ENCODE measurements at places on chromosomes 16 and 17.

DNA sequence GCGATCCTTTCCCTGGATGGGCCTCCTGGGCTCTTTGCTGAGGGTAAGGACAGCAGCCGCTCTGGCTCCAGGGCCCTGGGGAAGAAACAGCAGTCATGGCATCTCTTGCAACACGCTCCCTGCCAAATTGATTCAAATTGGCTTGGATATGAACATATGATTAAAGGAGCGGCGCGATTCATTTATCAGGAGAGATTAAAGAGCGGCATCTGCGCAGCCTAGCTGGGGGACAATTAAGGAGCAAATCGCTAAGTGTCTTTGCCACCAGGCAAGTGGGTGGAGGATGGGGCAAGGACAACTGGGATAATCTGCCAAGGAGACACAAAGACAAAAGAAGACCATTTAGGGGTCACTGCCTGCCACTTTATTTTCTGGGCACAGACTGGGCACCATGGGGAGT, 27.8 kb downstream of the PIPOX start:
- peak; percentile 97 for DNase-seq

- no peak for DNase-seq
Measured at GRCh38 chr17:75494326-75494877, 20.9 kb downstream of the CASKIN2 start.

- no peak for DNase-seq
Measured at GRCh38 chr17:60959696-60960095, 282.0 kb downstream of the BCAS3 start.

DNA sequence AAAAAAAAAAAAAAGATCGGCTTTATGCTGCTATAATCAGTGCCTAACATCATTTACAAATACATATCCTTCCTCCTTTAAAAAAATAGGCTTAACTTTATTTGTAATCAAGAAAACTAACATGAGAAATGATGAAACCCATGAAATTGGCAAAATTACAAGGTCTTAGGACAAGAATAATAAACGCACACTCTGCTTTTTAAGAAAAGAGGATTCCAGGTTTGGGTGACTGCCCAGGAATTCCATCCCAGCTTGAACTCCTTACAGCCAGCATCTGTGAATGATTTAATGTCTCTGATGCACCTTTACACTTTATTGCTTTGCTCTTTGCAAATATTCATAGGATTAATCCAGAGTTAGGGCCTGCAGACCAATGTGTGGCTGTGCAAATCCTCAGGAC, 196.0 kb downstream of the CBLN1 start:
- DNase-seq: no peak

GRCh38 chr17:76966486-76967181, 98.4 kb downstream of the MGAT5B start:
- no peak for DNase-seq

DNA sequence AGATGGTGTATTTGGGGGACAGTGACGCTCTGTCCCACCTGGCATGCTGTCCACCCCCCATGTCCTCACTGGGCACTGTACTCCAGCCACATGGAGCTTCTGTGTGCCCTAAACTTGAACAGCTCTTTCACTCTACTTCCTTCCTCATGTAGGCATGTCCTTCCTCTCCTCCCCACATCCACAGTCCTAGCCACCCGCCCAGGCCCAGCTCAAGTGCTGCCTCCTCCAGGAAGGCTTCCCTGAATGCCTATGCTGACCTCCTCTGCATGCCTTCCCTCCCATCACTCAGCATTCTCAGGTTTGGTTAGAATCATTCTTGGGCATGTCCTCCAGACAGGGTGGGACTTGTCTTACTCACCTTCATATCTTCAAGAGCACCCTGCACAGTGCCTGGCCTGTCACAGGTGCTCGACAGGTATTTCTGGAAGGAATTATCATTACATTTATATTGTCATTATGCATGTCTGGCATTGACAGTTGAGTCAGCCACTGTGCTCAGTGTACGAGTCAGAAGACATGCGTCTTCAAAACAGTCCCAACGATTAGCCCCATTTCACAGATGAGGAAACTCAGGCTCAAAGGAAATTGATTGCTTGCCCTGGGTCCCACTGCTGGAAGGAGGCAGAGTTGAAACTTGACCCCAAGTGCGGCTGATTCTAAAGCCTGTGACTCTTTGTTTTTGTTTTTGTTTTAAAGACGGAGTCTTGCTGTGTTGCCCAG, 42.1 kb upstream of the TOB1 start:
- no peak for DNase-seq

DNA sequence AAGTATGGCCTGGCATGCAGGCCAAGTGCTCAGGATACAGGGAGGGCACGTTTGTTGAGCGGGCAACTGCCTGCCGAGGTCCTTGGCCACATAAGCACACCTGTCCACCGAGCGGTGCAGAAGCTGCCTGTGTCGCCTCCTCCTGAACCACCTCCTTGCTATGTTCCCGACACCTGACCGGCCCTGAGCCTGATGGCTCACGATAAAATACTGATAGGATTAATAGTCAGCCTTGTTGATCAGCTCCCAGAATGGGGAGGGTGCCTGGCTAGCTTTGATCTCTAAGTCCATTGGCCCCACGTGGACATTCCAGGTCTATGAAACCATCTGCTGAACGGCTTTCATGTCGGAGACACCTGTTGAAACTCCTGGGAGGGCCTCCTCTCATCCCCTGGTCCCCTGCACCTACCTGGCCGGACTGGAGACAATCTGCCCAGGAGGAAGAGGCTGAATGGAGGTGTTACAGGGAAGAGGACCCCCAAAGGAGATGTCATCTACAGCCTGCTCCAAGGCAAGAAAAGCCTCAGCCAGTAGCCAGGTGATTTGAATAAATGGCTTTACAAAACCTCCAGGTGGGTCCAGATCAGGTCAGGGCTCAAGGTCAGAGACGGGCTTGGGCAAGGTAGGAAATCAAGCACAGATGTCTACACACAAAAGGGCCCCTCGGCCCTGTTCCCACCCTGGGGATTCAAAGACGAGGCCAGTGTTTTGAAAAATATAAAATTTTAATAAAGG, 33.4 kb downstream of the AXIN2 start:
- no peak for DNase-seq

DNA sequence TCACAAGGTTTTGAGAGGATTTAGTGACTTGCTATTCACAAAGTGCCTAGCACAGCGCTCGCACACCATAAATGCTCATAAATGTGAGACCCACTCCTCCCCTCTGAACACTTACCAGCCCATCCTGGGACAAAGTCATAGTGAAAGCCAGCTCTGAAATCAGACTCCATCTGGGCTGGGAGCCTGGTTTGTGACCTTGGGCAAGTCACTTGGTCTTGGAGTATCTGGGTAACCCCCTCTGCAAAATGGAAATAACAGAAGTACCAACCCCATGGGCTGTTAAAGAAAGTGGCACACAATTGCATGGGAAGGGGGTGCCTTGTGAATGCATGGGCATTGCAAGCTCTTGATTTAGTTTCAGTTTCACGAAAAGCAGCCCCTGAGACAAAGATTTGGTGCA, 104.7 kb upstream of the CDH5 start:
- DNase-seq: no peak

DNA sequence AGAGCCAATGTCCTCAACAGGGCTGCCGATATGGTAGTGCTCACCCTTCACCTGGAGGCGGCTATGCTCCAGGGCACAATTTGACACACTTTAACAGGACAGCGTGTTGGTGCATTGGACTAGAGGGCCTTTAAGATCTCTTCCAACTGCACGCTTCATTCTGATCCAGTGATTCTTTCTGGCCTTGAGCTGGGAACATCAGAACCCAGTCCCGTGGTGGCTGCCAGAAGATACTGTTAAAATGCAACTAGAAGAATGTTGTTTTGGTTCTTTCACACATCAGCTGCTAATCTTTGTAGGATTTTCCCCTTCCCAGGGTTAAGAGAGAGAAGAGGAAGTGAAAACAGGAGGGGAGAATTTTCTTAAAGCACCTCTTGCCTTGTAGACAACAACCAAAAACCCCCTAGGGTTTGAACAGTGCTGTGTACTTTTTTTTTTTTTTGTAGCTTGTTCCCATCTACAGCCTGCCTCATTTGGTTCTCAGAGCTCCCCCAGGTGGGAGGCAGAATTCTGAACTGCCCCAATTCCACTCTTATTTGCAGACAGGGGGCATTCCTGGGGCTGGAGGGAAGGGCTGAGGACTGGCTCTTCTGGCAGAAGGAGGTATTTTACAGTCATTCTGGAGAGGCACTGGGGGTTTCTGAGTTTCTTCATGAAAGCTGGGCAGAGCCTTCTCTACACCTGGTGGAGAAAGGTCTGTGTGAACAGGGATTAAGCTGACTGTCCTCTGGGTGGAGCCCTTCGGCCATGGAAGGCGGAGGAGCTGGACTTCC, 32.4 kb downstream of the SMARCE1 start:
- DNase-seq: peak; percentile 57

DNA sequence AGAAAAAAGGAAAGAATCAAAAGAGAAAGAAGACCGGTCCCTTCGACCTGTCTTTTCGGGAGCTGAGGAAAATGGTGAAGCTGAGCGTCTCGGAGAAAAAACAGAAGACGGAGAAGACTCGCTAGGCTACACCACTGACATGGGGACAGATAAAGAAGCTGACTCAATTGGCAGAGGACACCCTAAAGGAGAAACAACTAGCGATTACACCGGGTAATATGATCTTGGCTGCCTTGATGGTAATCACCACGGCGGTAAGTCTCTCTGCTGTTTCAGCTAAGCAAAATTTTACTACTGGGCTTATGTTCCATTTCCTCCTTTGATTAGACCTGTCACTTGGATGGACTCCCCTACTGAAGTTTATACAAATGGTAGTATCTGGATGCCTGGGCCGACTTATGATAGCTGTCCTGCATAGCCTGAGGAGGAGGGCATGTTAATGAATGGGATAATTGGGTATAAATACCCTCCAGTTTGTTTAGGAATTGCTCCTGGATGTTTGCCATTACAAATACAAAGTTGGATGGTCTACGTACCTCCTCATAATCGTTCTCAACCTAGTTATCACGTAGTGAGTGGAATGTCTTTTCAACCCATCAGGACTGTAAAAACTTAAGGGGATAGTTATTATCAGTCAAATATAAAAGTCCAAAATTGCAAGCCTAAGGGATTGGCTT, 24.1 kb downstream of the ALOX15B start:
- peak; percentile 33 for DNase-seq

DNA sequence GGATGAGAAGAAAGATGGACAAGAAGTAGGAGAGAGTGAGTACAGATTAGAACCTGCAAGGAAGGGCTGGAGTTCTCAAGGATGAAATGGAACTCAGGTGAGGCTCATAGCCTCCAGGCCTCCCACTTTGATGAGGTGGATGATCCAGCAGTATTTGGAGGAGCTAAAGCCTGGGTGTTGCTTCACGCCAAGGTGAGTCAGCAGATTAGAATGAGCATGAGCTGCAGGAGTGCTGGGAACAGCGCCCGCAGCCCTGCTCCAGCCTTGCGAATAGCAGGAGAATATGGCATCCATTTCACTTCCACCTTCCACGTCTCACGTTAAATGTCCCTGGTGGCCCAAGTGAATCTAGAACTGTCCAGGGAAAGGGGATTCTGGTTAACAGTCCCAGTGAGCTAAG, 94.4 kb upstream of the CPHXL start:
- no peak for DNase-seq

GRCh38 chr16:57263541-57264351, 18.7 kb downstream of the ARL2BP start:
- DNase-seq: no peak

DNA sequence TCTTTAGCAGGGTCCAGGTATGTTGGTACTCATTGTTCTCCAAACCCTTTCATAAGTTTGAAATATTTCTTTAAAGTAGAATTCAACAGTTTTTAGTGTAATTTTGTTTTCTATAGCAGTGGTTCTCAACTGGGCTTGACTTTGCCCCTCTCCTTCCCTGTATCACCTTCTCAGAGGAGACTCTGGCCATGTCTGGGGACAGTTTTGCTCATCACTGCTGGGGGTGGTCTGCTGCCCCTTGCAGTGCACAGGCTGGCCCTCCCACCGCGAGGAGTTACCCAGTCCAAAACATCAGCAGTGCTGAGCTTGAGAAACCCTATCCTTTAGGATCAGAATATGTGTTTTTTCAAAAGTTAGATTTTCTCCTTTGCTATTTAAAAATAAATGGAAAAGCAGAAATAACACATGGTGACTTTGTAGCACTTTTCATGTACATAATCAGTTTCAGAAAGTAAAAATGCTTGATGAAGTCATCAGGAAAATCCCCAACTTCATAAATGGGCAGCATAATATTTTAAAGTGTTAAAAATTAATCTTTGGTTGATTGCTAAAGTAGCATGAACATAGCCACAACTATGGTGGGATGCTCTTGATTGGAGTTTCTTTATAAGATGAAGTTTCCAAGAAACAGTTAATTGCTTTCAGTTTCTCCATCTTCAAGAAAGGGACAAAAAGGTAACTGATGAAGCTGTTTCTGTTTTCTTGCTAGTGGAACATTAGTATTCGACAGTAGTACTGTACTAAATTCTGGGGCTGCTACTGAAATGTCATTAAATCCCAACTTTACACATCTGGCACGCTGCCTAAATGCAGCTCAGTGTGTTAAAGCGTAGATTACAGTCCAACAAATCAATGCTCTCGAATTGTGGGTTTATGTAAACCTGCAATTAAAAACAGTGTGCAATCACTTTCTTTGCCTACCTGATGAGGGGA, 70.3 kb downstream of the NETO2 start:
- DNase-seq: peak; percentile 74

DNA sequence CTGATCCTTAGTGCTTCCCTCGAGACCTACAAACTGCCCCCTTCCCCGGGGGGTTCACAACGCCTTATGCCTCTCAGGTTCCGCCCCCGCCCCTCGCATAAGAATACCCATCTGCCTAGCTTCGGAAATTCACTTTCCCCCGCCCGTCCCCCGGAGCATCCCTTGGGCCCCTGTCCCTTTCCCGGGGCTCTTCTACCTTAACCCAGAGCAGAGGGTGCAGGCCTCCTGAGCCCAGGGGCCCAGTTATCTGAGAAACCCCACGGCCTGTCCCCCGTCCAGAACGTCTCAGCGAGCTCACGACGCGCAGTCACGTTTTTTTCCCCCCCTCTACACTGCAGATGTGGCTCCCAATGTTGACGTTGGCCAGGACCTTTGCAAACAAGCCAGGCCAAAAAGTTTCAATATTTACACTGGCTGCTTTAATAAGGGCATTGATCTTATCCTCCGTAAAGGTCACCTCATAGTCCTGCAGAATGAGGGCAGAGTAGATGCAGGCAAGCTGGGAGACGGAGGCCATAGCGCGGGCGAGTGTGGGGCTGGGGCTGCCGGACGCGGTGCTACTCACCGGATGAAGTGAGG, 1.4 kb upstream of the NBR1 start:
- DNase-seq: no peak

GRCh38 chr16:66250686-66251431, 115.6 kb upstream of the CDH5 start:
- DNase-seq: no peak

- DNase-seq: no peak
Measured at GRCh38 chr16:14148016-14148415, 76.9 kb downstream of the MRTFB start.

GRCh38 chr16:85300406-85300968, 188.2 kb upstream of the CIBAR2 start:
- no peak for DNase-seq

DNA sequence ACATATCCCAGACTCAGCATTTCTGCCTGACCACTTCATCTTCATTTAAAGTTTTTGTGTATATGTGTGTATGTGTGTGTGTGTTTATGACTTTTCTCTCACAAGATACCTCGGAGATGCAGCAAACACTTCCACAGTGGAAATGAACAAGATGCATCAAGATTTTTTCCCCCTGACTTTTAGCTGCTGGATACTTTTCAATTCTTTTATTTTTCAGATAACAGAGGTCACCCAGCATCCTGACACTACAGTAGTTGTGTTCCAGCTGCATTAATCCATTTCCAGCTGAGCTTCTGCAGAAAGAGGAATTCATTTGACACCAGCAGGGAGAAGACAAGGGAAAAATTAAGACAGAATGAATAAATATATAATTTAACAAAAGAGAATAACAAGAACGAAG, 130.2 kb upstream of the PSMD7 start:
- no peak for DNase-seq

- DNase-seq: no peak
Measured at GRCh38 chr17:36818134-36818825, 119.0 kb upstream of the LHX1 start.

Data from COR-L47 (cell line).